ENCODE measurements at places on chromosomes 5 and 9.

DNA sequence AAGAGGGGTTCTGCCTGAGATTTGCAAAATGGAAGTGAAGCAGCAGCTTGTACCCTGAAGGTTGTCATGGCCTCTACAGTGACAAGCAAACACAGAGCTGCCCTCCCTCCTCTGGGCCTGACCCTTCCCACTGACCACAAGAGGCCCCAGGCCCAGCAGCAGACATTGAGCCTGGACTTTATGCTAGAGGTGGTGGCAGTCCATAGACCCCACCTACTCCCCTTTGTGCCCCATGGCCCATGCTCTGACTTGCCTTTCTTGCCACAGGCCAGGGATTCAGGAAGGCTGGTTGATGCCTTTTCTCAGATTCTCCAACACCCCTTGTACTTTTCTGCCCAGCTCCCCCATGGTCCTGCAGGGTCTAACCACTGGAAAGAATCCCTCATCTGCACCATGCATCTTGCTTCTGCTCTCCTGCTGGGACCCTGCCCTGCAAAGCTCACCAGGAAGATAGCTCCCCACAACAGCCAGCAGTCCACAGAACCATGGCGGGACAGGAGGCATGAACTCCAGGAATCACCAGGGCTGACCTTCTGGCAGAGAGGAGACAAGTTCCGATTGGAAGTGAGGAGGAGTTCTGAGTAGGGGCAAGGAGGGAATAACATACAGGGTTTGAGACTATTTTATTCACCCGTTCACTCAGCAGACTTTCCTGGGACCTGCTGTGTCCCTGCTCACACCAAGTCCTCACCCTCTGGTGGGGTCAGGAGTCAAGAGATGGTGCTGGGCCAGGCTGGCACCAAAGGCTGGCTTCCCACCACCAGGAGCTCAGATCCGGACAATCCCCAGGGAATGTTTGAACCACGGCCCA lies 263.8 kb downstream of the SYK start:
- no peak for DNase-seq

DNA sequence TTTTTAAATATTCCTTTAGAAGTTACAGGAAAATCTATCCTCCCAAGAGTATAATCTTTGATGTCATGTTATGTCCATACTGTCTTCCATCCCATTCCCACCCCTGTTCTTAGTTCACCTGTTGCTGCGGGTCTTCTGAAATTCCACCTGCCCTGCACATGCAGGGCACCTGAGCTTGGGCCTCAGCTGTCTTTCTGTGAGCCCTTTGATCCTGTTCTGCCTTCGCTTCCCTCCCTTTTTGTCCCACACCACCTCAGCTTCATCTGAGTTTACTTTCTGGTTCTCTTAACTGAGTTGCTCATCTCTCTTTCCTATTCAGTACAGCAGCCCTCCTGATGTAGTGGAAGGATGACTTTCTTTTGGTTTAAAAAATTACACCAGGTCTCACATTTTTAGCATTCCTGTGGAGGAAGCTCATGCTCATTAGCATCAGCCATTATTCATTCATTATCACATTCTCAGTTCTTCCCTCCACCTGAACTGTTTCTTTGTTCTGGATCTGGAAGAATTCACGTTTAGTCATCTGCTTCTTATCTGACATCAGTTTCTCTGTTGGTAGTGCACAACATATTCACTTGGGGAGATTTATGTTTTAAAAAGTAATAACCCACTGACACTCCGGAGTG lies 211.0 kb downstream of the ADCY2 start:
- DNase-seq, result no peak

GRCh38 chr5:95045181-95045965 lies 239.5 kb downstream of the MCTP1 start:
- peak; percentile 23 for DNase-seq

GRCh38 chr9:123771690-123772089 lies 158.2 kb downstream of the DENND1A start:
- no peak for DNase-seq

DNA sequence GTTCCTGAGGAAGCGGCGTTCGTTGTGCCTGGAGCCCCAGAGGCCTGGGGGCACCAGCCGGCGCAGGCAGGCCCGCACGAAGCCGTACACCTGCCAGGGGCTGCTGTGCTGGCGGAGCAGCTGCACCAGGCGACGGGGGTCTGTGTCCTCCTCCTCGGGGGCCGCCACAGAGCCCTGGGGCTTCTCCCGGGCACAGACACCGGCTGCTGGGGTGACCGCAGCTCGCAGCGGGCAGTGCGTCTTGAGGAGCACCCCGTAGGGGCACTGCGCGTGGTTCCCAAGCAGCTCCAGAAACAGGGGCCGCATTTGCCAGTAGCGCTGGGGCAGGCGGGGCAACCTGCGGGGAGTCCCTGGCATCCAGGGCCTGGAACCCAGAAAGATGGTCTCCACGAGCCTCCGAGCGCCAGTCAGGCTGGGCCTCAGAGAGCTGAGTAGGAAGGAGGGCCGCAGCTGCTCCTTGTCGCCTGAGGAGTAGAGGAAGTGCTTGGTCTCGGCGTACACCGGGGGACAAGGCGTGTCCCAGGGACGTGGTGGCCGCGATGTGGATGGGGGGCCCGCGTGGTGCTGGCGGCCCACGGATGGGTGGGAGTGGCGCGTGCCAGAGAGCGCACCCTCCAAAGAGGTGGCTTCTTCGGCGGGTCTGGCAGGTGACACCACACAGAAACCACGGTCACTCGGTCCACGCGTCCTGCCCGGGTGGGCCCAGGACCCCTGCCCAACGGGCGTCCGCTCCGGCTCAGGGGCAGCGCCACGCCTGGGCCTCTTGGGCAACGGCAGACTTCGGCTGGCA lies 1.3 kb downstream of the TERT start:
- DNase-seq, result no peak

- no peak for DNase-seq
Measured at GRCh38 chr9:90107726-90108655, 503.2 kb downstream of the GADD45G start.

GRCh38 chr5:173394701-173395100 lies 66.5 kb upstream of the STC2 start:
- no peak for DNase-seq

DNA sequence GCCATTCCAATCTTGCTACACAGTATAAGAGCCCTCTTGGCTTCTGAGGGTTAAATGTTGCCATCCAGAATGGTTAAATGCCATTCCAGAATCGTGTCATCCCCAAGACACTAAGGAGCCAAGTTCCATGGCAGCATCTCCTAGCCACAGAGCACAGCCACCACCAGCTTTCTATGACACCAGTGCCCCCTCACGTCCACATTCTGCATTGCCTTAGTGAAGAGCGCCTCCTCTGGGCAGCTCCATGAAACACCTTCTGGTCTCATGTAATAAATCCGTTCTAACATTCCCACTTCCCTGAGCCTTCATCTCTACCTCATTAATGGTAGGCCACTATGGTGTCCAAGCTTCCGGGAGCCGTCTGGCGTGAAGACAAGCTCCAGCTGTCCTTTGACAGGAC lies 12.4 kb downstream of the CBY3 start:
- DNase-seq, result peak; percentile 87

Data from KBM-7 (cell line).